ENCODE measurements at places on chromosomes 13 and 19.

DNA sequence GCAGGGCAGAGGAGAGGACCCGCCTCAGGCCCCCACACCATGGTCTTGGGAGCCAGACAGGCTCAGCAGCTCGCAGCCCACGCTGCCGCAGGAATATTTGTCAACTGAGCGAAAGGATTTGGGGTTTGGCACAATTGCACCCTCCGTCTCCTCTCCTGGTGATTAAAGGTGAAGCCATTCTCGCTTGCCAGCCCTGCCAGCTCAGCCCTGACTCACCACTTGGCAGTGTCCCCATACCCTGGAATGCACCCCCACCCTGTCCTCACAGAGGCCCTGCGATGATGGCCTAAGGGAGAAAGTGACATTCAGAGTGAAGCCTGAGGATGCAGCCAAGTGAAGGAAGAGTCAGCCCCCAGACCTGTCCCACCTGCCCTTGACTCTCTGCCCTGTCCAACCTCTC lies 18.8 kb downstream of the CYTH2 start:
- peaks cover 11% of the 10 kb centered on the region for H3K27me3 ChIP-seq
- no peak overlapping the region for H3K27ac ChIP-seq
- peaks cover 10% of the 10 kb centered on the region for H3K4me1 ChIP-seq
- H3K36me3 ChIP-seq, result no peaks in the 10 kb centered on the region
- DNase-seq, result no peak

DNA sequence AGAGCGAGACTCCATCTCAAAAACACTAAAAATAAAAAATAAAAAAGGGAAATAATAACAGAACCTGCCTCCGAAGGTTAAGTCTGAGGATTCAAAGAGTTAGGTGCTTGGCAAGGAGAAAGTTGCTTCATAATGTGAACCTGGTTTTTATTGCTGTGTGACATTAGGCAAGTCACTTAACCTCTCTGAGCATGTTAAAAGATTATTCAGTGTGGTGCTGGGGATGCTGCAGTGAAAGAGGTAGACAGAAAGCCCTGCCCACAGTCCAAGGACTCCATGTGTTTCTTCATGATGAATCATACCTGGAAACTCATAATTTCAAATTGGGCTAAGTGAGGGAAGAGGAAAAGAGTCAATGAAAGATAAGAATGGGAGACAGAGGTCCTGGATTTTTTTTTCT lies 2.4 kb downstream of the IL27RA start:
- no peak for DNase-seq
- no peak overlapping the region for H3K27ac ChIP-seq
- peaks cover 6% of the 10 kb centered on the region for H3K4me1 ChIP-seq
- peaks cover 24% of the 10 kb centered on the region for H3K27me3 ChIP-seq

GRCh38 chr13:30466841-30467252 lies 1.1 kb upstream of the HMGB1 start:
- H3K27me3 ChIP-seq, result no peaks in the 10 kb centered on the region
- H3K36me3 ChIP-seq, result peaks cover 13% of the 10 kb centered on the region
- H3K4me3 ChIP-seq, result peak overlapping the region; percentile 98
- H3K27ac ChIP-seq, result no peak overlapping the region
- no peak for DNase-seq

DNA sequence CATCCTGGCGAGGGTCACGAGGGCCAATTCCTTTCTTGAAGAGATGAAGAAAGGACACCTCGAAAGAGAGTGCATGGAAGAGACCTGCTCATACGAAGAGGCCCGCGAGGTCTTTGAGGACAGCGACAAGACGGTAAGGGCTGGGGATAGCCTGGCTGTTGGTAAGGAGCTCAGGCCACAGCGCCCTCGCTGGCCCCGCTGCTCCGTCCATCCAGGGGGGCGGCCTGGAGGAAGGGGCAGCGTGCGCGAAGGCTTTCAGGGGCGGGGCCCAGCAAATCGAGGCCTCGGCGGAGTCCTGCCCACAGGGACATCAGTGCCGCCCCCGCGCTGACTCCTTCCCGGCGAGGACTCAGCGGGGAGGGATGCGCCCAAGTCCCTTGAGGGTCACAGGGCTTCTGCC lies 6.9 kb downstream of the F10 start:
- no peaks in the 10 kb centered on the region for H3K27me3 ChIP-seq
- H3K36me3 ChIP-seq, result no peaks in the 10 kb centered on the region
- no peak overlapping the region for H3K4me3 ChIP-seq
- DNase-seq, result no peak
- peaks cover 5% of the 10 kb centered on the region for H3K4me1 ChIP-seq
- H3K27ac ChIP-seq, result no peak overlapping the region

DNA sequence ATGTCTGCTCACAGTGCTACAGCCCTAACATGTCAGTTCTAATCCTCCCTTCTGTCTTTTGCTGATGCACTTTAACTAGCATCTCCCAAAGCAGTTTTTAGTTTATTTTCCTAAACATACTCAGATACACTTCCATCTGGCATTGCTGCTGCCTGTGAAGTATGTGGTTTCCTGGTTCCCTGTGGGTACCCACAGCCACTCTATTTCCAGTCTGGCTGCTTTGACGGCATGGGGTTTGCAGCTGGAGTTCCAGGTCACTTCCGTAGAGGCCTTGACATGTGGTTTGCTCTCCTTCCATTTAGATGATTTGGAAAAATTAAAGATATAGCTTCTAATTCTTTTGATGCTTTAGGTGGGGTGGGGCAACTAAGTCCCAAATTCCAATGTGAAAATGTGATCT lies 375.5 kb downstream of the PCDH20 start:
- no peak overlapping the region for H3K4me3 ChIP-seq
- H3K27me3 ChIP-seq, result no peaks in the 10 kb centered on the region
- H3K4me1 ChIP-seq, result no peaks in the 10 kb centered on the region
- no peaks in the 10 kb centered on the region for H3K36me3 ChIP-seq

DNA sequence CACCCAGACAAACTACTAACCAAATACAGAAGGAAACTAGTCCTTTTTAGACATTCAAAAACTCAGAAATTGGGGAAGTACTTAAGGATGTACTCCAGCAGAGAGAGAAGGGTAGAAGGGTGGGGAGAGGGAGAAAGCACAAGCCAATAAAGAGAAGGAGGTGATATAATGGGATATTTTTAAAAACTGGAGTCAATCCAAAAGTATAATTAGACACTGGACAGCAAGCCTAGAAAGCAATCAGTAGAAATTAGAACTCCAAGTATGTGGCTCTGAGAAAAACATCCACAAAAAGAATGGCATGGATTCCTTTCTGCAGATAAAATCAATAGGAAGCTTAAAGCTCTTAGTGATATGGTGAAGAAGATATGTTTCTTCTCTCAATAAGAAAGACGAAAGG lies 55.8 kb downstream of the PEPD start:
- no peaks in the 10 kb centered on the region for H3K36me3 ChIP-seq
- no peak for DNase-seq
- no peaks in the 10 kb centered on the region for H3K4me1 ChIP-seq
- no peaks in the 10 kb centered on the region for H3K27me3 ChIP-seq
- no peak overlapping the region for H3K4me3 ChIP-seq

DNA sequence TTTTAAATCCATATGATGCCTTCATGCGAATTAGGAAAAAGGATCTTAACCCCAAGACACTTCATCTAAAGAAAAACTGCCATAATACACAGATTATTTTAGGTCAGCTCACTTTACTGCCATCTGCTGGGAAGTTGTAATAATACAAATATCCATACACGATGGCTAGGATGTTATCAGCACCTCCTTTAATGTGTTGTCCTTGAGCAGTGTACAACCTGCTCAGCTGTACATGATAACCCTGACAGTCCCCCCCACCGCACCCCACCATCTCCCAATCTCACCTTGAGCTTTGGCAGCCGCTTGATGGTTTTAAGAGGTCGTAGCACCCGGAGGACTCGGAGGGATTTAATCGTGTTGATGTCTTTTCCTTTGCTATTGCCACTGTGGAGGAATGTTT lies 112.2 kb downstream of the IER2 start:
- no peak overlapping the region for H3K4me3 ChIP-seq
- no peaks in the 10 kb centered on the region for H3K27me3 ChIP-seq
- DNase-seq, result peak; percentile 22
- no peaks in the 10 kb centered on the region for H3K36me3 ChIP-seq

- no peak for DNase-seq
- no peaks in the 10 kb centered on the region for H3K27me3 ChIP-seq
- H3K27ac ChIP-seq, result no peak overlapping the region
- H3K36me3 ChIP-seq, result no peaks in the 10 kb centered on the region
- no peak overlapping the region for H3K4me3 ChIP-seq
- H3K4me1 ChIP-seq, result peaks cover 16% of the 10 kb centered on the region
Measured at GRCh38 chr13:91247768-91248167, 99.7 kb upstream of the MIR17HG start.

- DNase-seq, result no peak
- H3K36me3 ChIP-seq, result no peaks in the 10 kb centered on the region
- H3K27ac ChIP-seq, result no peak overlapping the region
- H3K27me3 ChIP-seq, result no peaks in the 10 kb centered on the region
Measured at GRCh38 chr13:110258876-110259631, 47.9 kb downstream of the COL4A1 start.

GRCh38 chr13:74136084-74136658 lies 2.0 kb upstream of the KLF12 start:
- peak overlapping the region; percentile 88 for H3K27ac ChIP-seq
- H3K4me1 ChIP-seq, result peaks cover 8% of the 10 kb centered on the region
- no peak for DNase-seq
- H3K4me3 ChIP-seq, result peak overlapping the region; percentile 98
- H3K27me3 ChIP-seq, result peaks cover 16% of the 10 kb centered on the region

DNA sequence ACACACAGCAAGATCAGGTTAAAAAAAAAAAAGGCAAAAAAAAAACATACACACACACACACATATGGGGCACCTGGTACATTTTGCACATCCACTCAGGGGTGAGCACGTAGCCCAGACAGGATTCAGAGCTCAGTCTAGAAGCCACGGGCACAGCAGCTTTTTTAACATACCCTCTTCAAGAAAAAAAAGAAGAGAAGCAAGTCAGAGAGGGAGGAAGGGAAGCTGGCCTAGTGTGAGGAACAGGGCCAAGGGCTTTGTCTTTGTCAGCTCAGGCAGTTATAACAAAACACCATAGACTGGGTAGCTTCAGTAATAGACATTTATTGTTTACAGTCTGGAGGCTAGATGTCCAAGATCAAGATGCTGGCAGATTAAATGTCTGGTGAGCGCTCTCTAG lies 2.3 kb upstream of the TPM4 start:
- no peak overlapping the region for H3K4me3 ChIP-seq
- no peaks in the 10 kb centered on the region for H3K36me3 ChIP-seq
- peaks cover 16% of the 10 kb centered on the region for H3K4me1 ChIP-seq
- DNase-seq, result no peak
- no peak overlapping the region for H3K27ac ChIP-seq

GRCh38 chr19:13303381-13304129 lies 153.3 kb downstream of the IER2 start:
- DNase-seq, result peak; percentile 6
- H3K27ac ChIP-seq, result no peak overlapping the region
- H3K27me3 ChIP-seq, result no peaks in the 10 kb centered on the region
- H3K4me3 ChIP-seq, result no peak overlapping the region
- no peaks in the 10 kb centered on the region for H3K36me3 ChIP-seq

DNA sequence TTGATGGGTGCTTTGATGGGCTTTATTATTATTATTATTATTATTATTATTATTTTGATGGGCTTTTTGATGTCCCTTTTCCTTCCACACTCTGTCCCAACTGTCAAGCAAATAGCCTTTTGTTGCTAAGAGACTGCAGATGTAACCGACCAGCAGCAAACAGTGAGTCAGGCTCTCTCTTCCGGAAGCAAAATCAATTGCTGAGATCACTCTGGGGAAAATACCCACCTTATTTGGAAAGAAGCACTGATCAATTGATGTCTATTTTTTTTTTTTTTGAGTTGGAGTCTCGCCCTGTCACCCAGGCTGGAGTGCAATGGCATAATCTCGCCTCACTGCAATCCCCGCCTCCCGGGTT lies 2.9 kb downstream of the LDLR start:
- no peak for DNase-seq
- no peaks in the 10 kb centered on the region for H3K27me3 ChIP-seq
- H3K27ac ChIP-seq, result peak overlapping the region; percentile 16

DNA sequence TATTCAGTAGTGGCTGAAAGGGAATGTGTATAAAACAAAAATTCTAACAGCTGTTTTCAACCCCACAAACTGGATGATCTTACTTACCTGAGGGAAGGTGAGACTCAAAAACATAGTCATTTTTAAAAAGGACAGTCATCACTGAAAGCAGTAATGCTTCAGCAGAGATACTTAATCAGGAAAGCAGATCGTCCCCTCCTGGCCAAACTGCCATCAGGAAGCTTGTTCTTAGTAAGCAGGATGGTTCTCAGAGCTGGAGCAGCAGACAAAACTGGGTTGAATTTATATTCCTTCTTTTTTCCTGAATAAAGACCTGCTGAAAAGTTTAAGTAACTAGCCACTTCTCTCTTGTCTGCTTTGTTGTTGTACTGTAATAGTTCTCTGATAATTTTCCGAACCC lies 1156.5 kb downstream of the OLFM4 start:
- DNase-seq, result no peak
- H3K27me3 ChIP-seq, result no peaks in the 10 kb centered on the region
- H3K27ac ChIP-seq, result no peak overlapping the region
- no peaks in the 10 kb centered on the region for H3K36me3 ChIP-seq
- H3K4me3 ChIP-seq, result no peak overlapping the region

DNA sequence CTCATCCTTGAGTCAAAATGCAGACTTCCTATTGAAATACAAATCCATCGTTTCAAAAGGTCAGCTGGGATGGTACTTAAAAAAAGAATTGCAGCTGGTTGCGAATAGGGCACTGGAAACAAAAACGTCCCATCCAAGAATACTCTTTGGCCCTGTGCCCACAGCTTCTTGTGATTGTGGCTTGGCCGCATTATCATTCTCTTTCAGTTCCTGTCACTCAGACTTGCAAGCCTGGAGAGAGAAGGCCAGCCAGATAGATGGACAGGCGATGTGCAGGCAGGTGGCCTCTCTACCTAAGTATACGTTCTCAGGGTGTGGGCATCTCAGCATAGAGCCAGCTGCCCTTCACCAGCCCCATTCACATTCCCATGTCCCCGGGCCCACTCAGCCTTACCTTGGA lies 208.5 kb upstream of the ZNF536 start:
- no peaks in the 10 kb centered on the region for H3K27me3 ChIP-seq
- no peaks in the 10 kb centered on the region for H3K36me3 ChIP-seq
- no peak for DNase-seq

- no peak overlapping the region for H3K27ac ChIP-seq
- H3K4me1 ChIP-seq, result peaks cover 22% of the 10 kb centered on the region
- no peaks in the 10 kb centered on the region for H3K36me3 ChIP-seq
- H3K4me3 ChIP-seq, result no peak overlapping the region
- H3K27me3 ChIP-seq, result no peaks in the 10 kb centered on the region
Measured at GRCh38 chr13:42597505-42597904, 23.6 kb downstream of the TNFSF11 start.

GRCh38 chr19:9881720-9882119 lies 46.6 kb downstream of the PIN1 start:
- H3K36me3 ChIP-seq, result no peaks in the 10 kb centered on the region
- DNase-seq, result no peak
- H3K27ac ChIP-seq, result no peak overlapping the region
- H3K27me3 ChIP-seq, result no peaks in the 10 kb centered on the region
- peaks cover 20% of the 10 kb centered on the region for H3K4me1 ChIP-seq

- DNase-seq, result no peak
- H3K27me3 ChIP-seq, result no peaks in the 10 kb centered on the region
- H3K27ac ChIP-seq, result no peak overlapping the region
- H3K4me1 ChIP-seq, result no peaks in the 10 kb centered on the region
- H3K4me3 ChIP-seq, result no peak overlapping the region
Measured at GRCh38 chr13:39773833-39774232, 118.4 kb downstream of the COG6 start.
